EH (cell line): ENCODE measurements at places on chromosomes 7 and 10.

GRCh38 chr7:66557214-66558200 is 71.2 kb upstream of the KCTD7 start:
- peak; percentile 54 for DNase-seq

GRCh38 chr7:26534649-26535482 is 243.2 kb downstream of the SNX10 start:
- DNase-seq: no peak

GRCh38 chr10:80476685-80477084 is 22.6 kb downstream of the TSPAN14 start:
- DNase-seq: no peak

DNA sequence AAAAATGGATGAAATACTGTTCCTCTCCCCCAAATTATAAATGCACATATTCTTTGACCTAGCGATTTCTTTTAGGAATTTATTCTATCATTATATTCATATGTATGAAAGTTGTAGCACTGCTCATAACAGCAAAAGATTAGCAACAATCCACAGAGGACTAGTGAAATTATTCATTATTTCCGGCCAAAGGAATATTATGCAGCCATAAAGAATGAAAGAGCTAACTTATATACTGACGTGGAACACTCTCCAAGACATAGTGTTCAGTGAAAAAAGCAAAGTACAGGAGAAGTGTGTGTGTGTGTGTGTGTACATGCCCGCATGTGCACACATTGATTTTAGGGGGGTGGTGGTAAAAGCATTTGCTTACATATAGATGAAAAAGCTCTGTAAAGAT is 23.3 kb downstream of the MMS19 start:
- DNase-seq: no peak

DNA sequence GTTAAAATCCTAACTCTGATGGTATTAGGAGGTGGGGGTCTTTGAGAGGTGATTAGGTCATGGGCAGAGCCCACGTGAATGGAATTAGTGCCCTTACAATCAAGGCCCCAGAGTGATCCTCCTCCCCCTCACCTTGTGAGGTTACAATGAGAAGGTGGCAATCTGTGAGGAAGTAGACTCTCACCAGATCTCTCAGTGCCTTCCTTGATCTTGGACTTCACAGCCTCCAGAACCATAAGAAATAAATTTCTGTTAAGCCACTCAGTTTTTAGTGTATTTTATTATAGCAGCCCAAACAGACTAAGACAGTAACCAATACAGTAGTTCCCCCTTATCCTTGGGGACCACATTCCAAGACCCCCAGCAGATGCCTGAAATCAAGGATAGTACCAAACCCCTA is 32.0 kb downstream of the STRA8 start:
- no peak for DNase-seq

GRCh38 chr10:71797533-71798307 is 24.4 kb upstream of the VSIR start:
- DNase-seq: no peak

GRCh38 chr10:46326971-46327370 is 40.2 kb downstream of the ANTXRL start:
- no peak for DNase-seq

GRCh38 chr10:87846023-87846422 is 17.3 kb downstream of the KLLN start:
- DNase-seq: peak; percentile 90

DNA sequence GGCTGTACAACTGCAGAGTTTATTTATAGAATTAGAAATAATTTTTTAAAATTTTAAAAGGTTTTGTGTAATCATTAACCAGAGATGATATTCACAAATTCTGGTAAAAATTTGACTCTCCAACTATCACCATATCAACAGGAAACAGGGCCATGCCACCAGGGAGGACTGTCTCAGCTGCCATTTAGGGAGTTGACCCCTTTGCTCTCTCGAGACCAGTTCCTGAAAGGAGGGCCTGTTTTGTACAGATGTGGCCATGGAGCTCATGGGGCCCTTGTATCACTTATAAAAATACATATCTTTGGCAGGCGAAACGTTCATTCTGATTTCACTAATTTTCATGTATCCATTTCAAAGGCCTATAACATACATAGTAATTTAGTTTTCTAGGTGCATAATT is 20.3 kb downstream of the H2AZ2 start:
- no peak for DNase-seq

- DNase-seq: no peak
Measured at GRCh38 chr7:80860554-80860953, 58.3 kb downstream of the SEMA3C start.

DNA sequence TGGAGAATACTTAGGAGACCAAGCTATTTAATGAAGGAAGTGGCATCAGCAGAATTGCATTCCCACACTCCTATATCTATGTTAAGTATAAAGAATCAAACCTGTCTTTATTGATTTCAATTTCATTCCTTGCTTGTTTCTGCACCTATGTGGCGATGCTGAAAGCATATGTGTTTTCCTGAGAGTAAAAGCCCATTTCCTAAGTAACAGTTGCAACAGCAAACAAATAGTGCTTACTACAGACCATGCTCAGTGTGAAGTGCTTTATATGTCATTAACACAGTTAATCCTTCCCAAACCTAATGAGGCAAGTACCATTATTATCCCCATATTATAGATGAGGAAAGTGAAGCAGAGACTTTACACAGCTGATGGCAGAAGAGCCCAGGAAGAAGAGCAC is 552.1 kb downstream of the PARD3 start:
- no peak for DNase-seq

DNA sequence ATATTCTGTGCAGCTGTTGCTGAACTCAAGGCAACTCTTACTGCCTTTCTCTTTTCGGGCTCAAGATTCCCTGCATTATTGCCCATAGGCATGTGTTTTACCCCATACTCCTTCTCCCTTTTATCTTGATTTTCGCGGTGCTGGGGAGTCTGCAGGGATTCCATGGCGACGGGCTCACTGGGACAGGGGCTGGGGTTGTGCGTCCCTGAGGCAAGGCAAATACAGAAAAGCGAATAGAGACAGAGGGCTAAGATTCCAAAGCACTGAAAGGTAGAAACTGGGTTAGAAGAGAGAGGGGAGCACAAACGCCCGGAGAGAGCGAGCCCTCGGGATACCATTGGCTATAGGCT is 519 bp upstream of the RPP38 start:
- DNase-seq: no peak

GRCh38 chr10:12129222-12130111 is at the start of gene SEC61A2:
SEC61A2 (plus strand) TSS chr10:12129677; CDS start chr10:12129788, 111 bp downstream.
- peak; percentile 92 for DNase-seq

DNA sequence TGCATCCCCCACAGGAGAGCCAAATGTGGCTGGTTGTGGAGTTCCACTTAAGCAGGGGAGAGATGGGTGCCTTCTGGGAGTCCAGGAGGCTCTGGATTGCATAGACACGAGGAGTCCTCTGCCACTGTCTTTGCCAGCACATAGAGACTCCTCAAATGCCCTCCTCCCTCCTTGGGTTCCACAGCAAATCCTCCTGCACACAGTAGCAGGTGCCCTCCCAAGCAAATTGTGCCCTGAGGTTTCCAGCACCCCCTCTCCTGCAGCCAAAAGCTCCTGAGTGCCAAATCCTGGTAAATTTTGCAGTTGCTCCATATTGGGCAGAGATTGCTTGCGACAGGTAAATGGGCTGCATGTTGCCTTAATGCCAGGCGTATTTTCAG is 5.8 kb downstream of the EVX1 start:
- no peak for DNase-seq

GRCh38 chr7:26487780-26488515 is 196.3 kb downstream of the SNX10 start:
- no peak for DNase-seq

DNA sequence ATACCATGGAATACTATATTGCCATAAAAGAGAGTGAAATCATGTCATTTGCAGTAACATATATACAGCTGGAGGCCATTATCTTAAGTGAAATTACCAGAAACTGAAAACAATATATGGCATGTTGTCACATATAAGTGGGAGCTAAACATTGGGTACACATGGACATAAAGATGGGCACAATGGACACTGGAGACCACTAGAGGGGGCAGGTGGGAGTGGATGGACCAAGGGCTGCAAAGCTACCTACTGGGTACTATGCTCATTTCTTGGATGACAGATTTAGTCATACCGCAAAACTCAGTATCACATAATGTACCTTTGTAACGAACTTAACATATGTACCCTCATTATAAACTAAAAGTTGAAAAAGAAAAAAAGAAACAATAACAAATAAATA is 1167.6 kb downstream of the NXPH1 start:
- no peak for DNase-seq

- DNase-seq: no peak
Measured at GRCh38 chr10:74891053-74891452, 64.7 kb downstream of the KAT6B start.

DNA sequence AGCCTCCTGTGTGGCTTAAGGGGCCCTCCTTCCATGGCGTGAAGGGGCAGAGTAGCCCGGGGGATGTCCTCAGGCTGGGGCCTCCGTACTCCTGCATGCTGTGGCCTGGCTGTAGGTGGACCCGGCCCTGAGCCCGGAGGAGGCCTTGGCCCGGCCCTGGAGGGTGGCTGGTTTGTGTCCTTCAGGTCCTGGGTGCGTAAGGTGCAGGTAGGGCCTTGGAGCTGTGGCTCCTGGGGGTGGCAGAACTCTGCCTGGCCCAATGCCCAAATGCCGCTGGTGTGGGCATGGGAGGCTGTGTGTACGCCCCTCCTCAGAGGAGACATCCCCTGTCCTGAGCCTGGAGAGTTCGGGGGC is 26.9 kb upstream of the AMZ1 start:
- no peak for DNase-seq

- DNase-seq: no peak
Measured at GRCh38 chr7:50857804-50858489, 75.3 kb upstream of the GRB10 start.

- DNase-seq: no peak
Measured at GRCh38 chr7:80216996-80217842, 82.6 kb downstream of the GNAI1 start.

DNA sequence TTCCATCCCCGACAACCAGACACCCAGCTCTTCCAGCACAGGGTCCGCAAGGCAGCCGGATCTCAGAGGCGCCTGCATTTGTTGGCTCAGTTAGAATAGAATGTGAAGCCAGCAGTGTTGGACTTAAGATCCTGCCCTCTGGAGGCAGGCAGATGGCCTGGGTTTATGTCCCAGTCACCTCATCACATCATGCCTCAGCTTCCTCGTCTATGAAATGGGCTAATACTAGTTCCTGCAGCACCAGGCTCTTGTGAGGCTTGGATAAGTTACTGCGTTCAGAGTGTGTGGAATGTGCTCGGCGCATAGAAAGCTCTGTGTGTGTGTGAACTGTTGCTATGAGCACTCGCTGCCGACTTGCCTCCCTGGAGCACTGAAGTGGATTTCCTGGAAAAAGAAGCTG is 202.5 kb upstream of the GPR26 start:
- no peak for DNase-seq

GRCh38 chr10:2881720-2882620 is 185.4 kb upstream of the PFKP start:
- DNase-seq: no peak
